Neuronal stem cell (in vitro differentiated cells): ENCODE measurements at places on chromosomes 1 and 21.

GRCh38 chr1:53551428-53551995 is 92.3 kb downstream of the DMRTB1 start:
- no peak overlapping the region for H3K4me3 ChIP-seq
- H3K36me3 ChIP-seq = no peaks in the 10 kb centered on the region
- no peak for DNase-seq
- H3K4me1 ChIP-seq = peaks cover 12% of the 10 kb centered on the region
- H3K27ac ChIP-seq = no peak overlapping the region
- no peaks in the 10 kb centered on the region for H3K27me3 ChIP-seq

DNA sequence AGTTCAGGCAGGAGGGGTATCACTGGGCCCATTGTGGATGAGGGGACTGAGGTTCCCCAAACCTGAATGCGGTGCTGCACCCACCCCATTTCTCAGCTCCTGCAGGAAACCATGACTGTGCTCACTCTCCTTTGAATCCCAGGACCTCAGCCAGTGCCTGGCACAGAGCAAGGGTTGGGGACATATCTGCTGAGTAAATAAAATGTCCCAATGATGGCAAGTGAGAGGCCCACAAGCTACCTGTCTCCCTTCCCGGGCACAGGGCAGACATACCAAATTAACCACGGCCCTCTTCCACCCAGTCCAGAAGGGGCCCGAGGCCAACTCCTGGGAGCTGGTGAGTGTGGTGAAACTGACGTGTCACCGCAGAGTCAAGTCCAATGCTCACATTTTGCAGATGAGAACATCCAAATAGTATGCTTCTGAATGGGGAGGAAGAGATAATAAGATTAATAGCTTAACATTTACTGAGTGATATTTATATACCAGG is 97.6 kb downstream of the EPHB2 start:
- no peak for DNase-seq
- no peaks in the 10 kb centered on the region for H3K27me3 ChIP-seq
- H3K27ac ChIP-seq = no peak overlapping the region
- H3K36me3 ChIP-seq = peaks cover 2% of the 10 kb centered on the region
- H3K4me3 ChIP-seq = no peak overlapping the region
- H3K4me1 ChIP-seq = peaks cover 32% of the 10 kb centered on the region

- H3K4me1 ChIP-seq = peaks cover 16% of the 10 kb centered on the region
- no peaks in the 10 kb centered on the region for H3K36me3 ChIP-seq
Observed at GRCh38 chr1:25996966-25997827, 666 bp downstream of the PAFAH2 start.

DNA sequence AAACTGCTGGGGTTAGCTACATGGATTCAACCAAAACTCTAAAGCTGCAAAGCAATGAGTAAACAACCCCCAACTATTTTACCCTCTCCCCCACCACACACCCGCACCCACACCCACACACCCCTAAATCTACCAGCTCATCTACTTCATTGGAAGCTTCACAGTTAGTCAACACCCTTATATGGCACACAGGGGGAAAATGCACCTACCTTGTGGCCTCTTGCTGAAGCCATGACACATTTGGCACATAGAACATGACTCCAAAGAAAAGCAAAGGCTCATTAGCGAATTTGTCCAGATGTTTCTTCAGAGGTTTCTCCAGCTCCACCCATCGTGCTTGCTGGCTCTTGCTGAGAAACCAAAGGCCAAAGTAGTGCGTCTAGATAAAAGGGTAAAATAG is 99.8 kb downstream of the PTPN14 start:
- no peak overlapping the region for H3K27ac ChIP-seq
- no peaks in the 10 kb centered on the region for H3K27me3 ChIP-seq
- DNase-seq = no peak
- H3K4me3 ChIP-seq = no peak overlapping the region
- H3K36me3 ChIP-seq = peaks cover 4% of the 10 kb centered on the region

GRCh38 chr1:232748910-232749368 is 56.3 kb upstream of the MAP10 start:
- H3K36me3 ChIP-seq = no peaks in the 10 kb centered on the region
- no peaks in the 10 kb centered on the region for H3K4me1 ChIP-seq
- no peak for DNase-seq
- no peak overlapping the region for H3K27ac ChIP-seq

- H3K27me3 ChIP-seq = no peaks in the 10 kb centered on the region
- no peaks in the 10 kb centered on the region for H3K36me3 ChIP-seq
- peaks cover 8% of the 10 kb centered on the region for H3K4me1 ChIP-seq
- no peak for DNase-seq
Observed at GRCh38 chr1:213931836-213932235, 55.9 kb upstream of the PROX1 start.

- no peak overlapping the region for H3K4me3 ChIP-seq
- H3K27me3 ChIP-seq = peaks cover 56% of the 10 kb centered on the region
- H3K4me1 ChIP-seq = no peaks in the 10 kb centered on the region
- no peak for DNase-seq
- H3K27ac ChIP-seq = no peak overlapping the region
- no peaks in the 10 kb centered on the region for H3K36me3 ChIP-seq
Observed at GRCh38 chr1:54987919-54988705, 7.7 kb downstream of the TMEM61 start.

DNA sequence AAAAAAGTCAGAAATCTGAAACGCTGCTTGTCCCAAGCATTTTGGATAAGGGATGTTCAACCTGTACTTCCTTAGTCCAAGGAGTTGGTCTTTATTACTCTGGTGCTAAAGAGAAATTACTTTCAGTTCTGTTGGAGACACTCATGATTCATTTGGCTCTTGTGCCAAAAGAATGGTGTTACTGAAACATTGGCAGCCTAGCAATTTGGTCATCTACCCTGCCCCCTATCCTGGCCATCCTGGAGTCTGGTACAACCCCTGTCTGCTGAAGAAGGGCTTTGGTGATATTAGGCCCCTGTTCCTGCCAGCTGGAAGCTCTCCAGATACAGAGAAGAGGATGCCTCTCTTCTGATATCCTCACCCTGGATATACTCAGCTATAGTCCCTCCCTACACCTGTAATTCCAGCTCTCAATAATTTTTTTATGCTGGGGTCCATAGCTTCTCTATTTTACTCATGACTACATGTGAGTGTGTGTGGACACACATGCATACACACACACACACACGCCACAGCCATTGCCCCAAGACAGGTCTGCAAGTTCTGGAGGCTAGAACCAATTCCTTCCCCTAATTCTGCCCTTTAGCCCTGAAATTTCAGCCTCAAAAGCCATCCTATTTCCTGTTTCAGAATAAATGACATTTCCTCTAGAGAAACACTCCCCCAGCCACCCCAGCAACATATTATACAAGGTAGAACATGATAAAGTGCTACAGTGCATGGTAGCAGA is 40.0 kb downstream of the LHX8 start:
- no peaks in the 10 kb centered on the region for H3K4me1 ChIP-seq
- no peaks in the 10 kb centered on the region for H3K27me3 ChIP-seq
- H3K4me3 ChIP-seq = no peak overlapping the region
- no peak overlapping the region for H3K27ac ChIP-seq
- no peak for DNase-seq

- no peaks in the 10 kb centered on the region for H3K36me3 ChIP-seq
- H3K4me1 ChIP-seq = no peaks in the 10 kb centered on the region
- no peak overlapping the region for H3K27ac ChIP-seq
- no peaks in the 10 kb centered on the region for H3K27me3 ChIP-seq
- DNase-seq = no peak
Observed at GRCh38 chr1:60376196-60376595, 302.6 kb upstream of the C1orf87 start.

DNA sequence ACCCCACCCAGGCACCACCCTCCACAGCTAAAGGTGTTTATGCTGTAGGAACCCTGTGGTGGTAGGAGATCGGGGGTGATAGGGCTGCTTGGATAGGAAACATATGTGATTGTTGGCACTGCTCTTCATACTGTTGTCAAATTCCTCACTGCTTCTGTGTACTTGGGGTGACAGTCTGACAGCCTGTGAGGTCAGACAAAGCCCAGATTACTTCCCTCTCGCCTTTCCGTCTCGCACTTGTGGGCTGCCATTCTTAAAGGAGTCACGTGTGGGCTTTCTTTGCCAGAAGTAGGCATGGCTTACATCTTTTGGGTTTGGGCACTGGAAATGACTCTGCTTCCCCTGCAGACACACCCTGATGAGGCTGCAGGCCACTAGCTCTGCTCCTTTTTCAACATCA is 363.8 kb downstream of the DISC1 start:
- no peaks in the 10 kb centered on the region for H3K36me3 ChIP-seq
- no peak overlapping the region for H3K4me3 ChIP-seq
- H3K4me1 ChIP-seq = peaks cover 21% of the 10 kb centered on the region

DNA sequence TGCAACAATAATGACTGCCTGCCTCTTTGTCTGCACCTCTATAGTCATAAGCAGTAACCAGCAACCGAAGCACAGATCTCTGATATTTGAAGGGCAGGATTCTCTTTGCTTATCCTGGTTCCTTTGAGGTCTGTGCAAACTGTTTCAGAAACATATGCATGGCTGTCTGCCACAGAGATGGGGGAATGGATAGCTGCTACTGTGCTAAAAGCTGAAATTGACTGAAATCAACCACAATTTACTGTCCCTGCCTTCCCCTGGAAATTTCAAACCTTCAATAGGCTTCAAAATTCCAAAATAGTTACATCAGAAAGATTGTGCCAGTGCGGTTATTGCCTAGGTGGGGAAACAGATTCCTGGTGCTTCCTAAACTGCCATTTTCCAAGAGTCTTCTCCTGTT is 136.8 kb upstream of the GORAB start:
- no peak overlapping the region for H3K4me3 ChIP-seq
- no peaks in the 10 kb centered on the region for H3K27me3 ChIP-seq
- no peaks in the 10 kb centered on the region for H3K4me1 ChIP-seq
- no peak overlapping the region for H3K27ac ChIP-seq
- DNase-seq = no peak

- no peak for DNase-seq
- no peaks in the 10 kb centered on the region for H3K36me3 ChIP-seq
- H3K4me1 ChIP-seq = no peaks in the 10 kb centered on the region
Observed at GRCh38 chr21:41411449-41412089, 14.5 kb upstream of the MX1 start.

- H3K27ac ChIP-seq = no peak overlapping the region
- H3K4me3 ChIP-seq = no peak overlapping the region
- no peak for DNase-seq
Observed at GRCh38 chr1:223242382-223242955, 99.4 kb upstream of the TLR5 start.

DNA sequence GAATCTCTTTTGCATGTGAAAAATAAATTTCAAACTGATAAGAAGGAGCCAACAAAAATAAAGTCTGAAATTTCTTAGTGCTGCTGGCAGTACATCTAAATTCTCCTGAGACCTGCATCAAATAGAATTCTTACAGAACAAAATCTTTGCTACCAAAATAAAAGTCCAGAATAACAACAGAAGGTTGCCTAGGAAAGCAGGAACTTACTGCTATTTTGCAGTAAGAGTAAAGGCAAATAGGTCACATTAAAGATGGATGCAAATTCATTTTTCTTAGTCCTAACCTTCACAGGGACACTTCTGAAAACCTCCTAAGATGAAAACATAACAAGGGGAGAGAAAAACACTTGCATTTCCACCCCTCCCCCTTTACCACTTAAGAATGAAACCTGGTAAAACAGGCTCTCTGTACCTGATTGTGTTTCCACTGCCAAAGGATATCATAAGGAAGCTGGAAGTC is 59.0 kb downstream of the RUSC1 start:
- peaks cover 3% of the 10 kb centered on the region for H3K36me3 ChIP-seq
- H3K27ac ChIP-seq = no peak overlapping the region
- no peak overlapping the region for H3K4me3 ChIP-seq

GRCh38 chr1:229035748-229036082 is 235.2 kb upstream of the RAB4A start:
- H3K4me3 ChIP-seq = no peak overlapping the region
- H3K36me3 ChIP-seq = no peaks in the 10 kb centered on the region
- no peaks in the 10 kb centered on the region for H3K27me3 ChIP-seq
- H3K27ac ChIP-seq = no peak overlapping the region

DNA sequence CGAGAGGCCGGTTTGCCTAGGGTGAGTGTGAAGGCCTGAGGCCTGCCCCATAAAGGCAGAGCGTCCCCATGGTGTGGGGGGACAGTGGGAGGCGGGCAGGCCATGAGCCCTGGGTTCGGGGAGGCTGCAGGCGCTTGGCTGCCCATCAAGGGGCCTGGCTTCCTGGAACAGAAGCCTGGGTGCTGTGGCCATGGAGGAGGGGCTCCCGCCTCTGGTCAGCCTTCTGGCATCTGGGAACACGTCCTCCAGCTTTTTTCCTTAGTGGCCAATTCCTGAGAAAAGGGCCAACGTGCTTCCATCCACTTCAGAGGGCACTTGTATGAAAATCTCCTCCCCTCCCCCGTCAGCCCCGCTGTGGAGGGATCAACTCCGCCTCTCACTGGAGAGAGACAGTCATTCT is 58.7 kb downstream of the PRDM16 start:
- no peaks in the 10 kb centered on the region for H3K36me3 ChIP-seq
- H3K27me3 ChIP-seq = no peaks in the 10 kb centered on the region
- H3K4me3 ChIP-seq = no peak overlapping the region
- DNase-seq = no peak
- H3K4me1 ChIP-seq = no peaks in the 10 kb centered on the region
- H3K27ac ChIP-seq = no peak overlapping the region

GRCh38 chr1:3015269-3015635 is 6.0 kb upstream of the ACTRT2 start:
- no peak overlapping the region for H3K27ac ChIP-seq
- H3K4me3 ChIP-seq = no peak overlapping the region
- no peaks in the 10 kb centered on the region for H3K36me3 ChIP-seq
- no peak for DNase-seq
- H3K4me1 ChIP-seq = peaks cover 3% of the 10 kb centered on the region

GRCh38 chr1:97599447-97599846 is 321.4 kb downstream of the DPYD start:
- no peak overlapping the region for H3K4me3 ChIP-seq
- H3K36me3 ChIP-seq = no peaks in the 10 kb centered on the region
- H3K27ac ChIP-seq = no peak overlapping the region

DNA sequence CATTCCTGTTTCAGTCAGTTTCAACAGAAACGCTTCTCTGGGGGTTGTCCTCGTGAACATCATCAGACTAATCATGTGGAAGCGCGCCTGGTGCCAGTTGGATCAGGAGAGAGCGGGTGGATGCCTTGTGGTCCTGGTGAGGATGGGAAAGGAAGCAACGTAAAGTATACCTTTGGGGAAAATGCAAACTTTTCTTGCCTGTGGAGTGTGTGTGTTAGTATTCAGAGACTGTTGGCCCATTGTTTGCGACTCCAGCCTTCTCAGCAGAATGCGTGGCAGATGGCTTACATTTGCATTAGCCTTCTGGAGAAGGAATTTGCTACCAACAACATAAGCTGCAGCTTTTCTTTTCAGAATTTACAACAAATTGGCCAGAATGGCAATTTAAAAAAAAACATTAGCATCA is 173.9 kb downstream of the RWDD3 start:
- H3K27ac ChIP-seq = no peak overlapping the region
- H3K4me1 ChIP-seq = peaks cover 11% of the 10 kb centered on the region
- no peak for DNase-seq

DNA sequence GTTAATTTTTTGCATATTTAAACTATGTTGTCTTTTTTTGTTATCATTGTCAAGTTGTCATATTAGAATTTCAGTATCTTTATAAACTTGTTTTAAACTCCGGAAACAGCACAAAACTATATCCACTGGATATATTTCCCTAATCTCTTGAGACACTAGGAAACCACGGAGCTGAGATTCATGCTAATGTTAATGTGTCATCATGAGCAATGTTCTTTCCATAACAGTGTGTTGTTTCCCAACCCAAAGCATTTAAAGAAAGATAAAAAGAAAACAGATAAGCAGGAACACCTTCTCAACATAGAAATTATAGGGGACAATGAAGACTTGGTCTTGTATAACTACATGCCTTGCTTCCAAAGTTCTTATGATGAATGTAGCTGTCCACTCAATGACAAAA is 626.2 kb upstream of the TMPRSS15 start:
- DNase-seq = no peak
- H3K27me3 ChIP-seq = no peaks in the 10 kb centered on the region
- peaks cover 2% of the 10 kb centered on the region for H3K4me1 ChIP-seq
- H3K4me3 ChIP-seq = no peak overlapping the region
- no peak overlapping the region for H3K27ac ChIP-seq
